ENCODE measurements at places on chromosomes 4 and X.

GRCh38 chrX:109261279-109261678, 220.6 kb downstream of the GUCY2F start:
- no peak for DNase-seq

DNA sequence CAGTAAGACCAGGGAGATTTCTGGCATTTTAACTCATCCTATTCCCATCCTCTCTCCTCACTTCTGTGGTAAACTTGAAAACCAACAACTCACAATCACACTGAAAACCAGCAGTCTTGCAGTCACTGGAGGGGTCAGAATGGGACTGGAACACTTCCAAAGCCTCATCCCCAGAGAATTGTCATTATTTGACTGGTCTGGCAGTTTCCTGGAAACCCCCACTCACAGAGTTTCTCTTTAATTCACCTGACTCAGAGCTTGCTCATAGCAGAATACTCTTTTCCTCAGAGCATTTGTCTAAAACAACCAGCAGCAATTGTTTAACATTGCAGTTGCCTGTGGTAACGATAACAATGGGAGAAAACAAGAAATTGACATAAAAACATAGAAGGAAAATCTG, 7.3 kb upstream of the RAB9B start:
- no peak for DNase-seq

GRCh38 chrX:111284631-111285293, 14.5 kb upstream of the CAPN6 start:
- no peak for DNase-seq

DNA sequence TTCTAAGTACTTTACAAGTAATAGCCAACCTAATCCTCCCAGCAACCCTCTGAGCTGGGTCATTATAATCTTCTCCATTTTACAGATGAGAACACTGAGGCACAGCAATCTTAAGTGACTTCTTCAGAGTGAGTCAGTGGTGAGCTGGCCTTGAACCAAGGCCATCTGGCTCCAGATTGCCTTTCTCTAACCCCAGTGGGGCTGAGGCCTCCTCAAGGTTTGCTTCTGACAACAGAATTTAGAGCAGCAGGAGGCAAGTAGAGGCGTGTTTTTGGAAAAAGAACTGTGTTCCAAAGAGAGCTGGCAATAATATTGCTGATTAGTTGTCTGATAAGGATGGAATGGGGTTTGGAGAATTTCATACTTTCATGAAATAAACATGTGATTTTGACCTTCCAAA, 41.2 kb downstream of the PIR start:
- no peak for DNase-seq

DNA sequence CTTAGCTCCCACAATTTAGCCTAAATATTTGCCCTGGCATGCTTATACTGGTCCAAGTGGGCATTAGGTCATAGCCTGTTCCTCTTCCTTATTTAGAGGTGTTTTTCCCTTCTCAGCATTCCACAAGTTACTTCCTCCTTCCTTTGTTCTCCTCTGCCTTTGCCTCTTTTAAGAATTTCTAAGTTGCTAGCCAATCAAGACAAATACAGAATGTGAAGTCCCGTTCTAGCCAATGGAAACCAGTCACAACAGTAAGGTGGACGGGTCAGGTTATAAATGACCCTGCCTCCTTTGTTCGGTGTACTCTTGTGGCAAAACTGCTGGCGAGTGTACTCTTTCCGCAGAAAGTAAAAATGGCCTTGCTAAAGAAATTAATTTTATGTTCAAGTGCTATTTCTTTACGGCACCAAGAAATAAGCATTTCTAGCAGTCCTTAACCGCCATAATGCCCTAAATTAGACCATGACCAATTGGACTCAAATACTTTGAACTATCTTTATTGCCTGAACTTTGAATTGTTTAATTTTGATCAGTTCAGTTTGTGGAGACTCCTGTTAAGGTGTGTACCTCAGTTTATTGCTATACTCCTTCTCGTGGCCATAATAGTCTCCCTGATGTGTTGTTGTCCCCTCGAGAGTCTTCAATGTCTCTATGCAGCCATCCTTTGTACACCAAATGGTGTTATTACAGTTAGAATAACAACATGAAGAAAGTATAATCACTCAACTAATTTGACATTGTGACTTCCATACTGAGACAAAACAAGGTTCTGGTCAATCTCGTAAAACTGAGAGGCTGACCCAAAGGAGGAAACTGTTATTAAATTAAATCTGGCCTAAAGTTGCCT, 1.6 kb upstream of the HADH start:
- no peak for DNase-seq

GRCh38 chr4:8607603-8608481, 15.3 kb downstream of the CPZ start:
- DNase-seq = peak; percentile 14

- no peak for DNase-seq
Measured at GRCh38 chr4:6693231-6694176, at the start of gene S100P. Gene S100P, plus strand, starts transcription at chr4:6693878. Its CDS starts 55 bp downstream, at chr4:6693933.
